NCI-H1048 (cell line): ENCODE measurements at places on chromosomes 16 and 17.

- DNase-seq: no peak
Measured at GRCh38 chr17:30238387-30239088, 3.0 kb upstream of the SLC6A4 start.

DNA sequence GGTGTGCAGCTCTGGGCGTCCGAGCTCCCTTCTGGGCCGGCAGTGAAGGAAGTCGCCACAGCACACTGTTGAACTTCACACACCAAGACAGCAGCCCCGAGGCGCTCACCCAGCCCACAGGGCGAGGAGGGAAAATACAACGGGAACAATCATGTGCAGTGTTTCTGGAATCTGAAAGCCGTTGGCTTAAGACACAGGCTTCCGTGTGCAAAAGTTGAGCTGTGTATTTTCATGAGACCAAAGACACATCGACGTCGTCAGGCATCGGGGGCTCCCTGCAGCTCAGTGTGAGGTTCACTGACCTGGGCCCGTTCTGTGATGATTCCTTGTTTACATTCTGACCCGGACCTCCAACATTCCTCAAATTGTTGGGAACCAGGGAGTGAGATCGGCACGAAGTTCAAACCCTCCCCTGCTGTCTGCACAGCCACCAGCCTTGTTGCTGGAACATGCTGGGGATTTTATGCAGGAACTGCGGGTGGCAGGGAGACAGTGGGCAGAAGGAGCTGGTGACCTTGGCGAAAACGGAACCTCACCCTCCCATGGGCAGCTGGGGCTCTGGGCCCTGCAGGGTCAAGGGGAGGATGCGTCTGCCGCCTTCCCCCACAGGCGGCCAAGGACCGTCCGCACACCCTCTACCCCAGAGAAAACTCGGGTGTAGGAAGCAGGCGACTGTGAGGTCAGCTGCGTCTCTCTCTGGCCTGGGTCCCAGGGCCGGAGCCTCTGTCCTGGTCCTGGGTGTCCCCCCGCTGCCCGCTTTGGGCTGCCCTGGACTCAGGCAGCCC is 72.2 kb downstream of the METRNL start:
- DNase-seq: no peak

DNA sequence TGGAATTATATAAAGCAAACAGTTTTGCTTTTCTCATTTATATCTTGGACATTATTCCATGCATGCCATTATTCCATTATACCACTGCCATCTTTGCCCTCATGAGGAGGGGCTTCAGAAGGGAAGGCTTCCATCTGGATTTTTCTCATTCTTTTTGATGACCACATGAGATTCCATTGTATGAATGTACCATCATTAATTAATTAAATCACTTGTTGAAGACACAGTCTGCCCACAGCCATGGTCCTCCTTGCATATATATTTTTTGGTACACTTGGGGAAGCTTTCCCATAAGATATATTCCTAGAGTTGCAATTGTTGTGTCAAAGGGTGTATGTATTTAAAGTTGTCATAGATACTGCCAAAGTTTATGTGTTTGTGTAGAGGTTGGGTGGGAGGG is 7.1 kb downstream of the ARL4D start:
- no peak for DNase-seq

GRCh38 chr16:67535201-67535600 is 6.6 kb downstream of the RIPOR1 start:
- DNase-seq: no peak

DNA sequence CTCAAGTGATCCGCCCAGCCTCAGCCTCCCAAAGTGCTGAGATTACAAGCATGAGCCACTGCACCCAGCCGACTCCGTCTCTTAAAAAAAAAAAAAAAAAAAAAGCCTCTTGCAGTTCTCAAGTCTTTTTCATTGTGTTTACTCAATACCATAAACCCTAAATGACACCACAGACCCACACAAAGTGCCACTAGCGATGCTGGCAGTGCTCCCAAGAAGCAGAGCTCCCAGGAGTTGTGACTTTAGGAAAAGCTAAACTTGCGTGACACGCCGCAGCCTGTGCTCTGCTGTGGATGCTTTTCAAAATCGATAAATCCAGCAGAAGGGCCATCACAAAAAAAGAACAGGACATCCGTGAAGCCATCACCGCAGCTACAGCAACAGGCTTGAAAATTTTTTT is 114.7 kb downstream of the ANKRD11 start:
- DNase-seq: no peak

- DNase-seq: no peak
Measured at GRCh38 chr17:75003070-75003956, 9.2 kb upstream of the MRPL58 start.

- DNase-seq: no peak
Measured at GRCh38 chr17:52027620-52028295, 130.8 kb downstream of the CA10 start.

DNA sequence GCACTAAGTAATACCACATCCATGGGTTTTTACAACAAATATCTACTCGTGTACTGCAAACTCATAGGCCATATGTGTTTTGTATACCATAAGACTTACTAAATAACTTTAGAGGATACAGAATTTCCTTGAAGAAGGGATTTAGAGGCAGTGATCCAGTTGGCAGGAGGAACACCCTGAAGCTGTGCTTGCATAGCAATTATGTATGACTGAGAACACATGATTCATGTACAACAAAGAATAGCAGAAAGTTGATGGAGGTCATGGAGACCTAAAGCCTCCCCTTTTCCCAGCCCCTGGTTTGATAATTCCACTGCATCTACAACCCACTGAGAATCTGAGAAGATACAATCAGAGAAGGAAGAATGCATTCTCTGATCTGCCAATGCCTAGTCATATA is 83.8 kb upstream of the PMFBP1 start:
- DNase-seq: no peak

- no peak for DNase-seq
Measured at GRCh38 chr16:13414154-13414553, 505.8 kb upstream of the ERCC4 start.

- no peak for DNase-seq
Measured at GRCh38 chr17:47992216-47992615, 21.3 kb downstream of the CDK5RAP3 start.

GRCh38 chr17:56699186-56699894 is 105.8 kb downstream of the NOG start:
- no peak for DNase-seq

DNA sequence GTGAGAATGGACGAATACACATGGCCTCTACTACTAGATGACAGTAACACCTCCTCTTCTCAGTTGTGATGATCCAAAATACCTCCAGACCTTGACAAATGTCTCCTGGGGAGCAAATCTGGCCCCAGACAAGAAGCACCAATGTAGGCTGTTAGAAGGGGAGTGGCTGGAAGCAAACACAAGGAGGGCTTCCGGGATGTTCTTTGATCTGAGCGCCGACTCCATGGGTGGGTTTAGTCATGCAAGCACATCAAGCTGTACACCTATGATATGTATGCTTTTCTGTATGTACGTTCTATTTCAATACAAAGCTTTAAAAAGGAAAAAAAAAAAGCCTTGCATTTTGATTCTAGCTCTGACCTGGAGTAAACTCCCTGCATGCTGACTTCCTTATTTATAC is 61.4 kb downstream of the ARHGAP17 start:
- DNase-seq: no peak

GRCh38 chr17:21678393-21679081 is 13.8 kb upstream of the KCNJ18 start:
- DNase-seq: no peak

GRCh38 chr17:17570798-17571716 is 20.5 kb downstream of the PEMT start:
- DNase-seq: no peak

DNA sequence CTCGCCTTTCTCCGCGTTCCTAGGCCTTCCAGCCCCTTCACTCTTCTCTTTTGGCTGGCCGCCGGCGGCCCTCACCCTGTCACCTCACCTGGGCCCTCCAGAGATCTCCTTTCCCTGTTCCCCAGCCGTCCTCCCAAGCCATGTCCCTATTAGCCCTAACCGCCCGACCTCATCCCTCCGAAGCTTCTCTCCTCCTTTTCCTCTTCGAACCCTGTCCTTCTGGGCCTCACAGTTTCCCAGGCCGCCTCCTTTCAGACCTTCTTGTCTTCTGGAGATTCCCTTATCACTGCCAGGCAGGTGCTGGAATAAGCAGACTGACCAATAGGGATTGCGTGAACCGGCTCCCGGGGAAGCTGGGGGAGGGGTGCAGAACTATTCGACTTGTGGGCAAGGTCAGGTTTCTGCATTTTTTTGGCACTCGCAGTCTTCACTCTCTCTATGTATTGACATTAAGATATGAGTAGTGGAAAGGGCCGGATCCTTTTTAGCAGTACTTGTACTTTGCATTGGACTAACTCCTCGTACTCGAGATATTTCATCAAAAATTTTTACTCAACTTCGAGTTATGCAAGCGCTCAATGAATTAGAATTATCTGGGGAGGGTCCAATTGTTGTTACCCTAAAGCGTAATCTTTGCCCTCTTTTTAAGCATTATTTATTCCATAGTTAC is 690 bp downstream of the RHOT1 start:
- no peak for DNase-seq

DNA sequence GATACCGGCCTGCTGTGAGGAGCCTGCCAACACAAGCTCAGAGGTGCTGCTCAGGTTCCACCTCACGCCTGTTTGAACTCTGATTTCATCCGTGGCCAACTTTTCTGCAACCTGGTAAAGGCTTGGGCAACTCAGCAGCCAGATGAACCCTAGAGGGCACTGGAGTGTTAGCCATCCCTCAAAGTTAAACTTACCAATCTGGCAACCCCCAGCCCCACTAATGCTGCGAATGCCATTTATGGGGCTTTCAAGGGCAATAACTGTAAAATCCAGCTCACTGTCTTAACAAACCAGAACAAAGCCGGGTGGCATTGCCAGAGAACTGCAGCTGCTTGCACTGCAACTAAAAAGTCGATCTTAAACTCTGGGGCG is 105.5 kb downstream of the AXIN2 start:
- DNase-seq: no peak

DNA sequence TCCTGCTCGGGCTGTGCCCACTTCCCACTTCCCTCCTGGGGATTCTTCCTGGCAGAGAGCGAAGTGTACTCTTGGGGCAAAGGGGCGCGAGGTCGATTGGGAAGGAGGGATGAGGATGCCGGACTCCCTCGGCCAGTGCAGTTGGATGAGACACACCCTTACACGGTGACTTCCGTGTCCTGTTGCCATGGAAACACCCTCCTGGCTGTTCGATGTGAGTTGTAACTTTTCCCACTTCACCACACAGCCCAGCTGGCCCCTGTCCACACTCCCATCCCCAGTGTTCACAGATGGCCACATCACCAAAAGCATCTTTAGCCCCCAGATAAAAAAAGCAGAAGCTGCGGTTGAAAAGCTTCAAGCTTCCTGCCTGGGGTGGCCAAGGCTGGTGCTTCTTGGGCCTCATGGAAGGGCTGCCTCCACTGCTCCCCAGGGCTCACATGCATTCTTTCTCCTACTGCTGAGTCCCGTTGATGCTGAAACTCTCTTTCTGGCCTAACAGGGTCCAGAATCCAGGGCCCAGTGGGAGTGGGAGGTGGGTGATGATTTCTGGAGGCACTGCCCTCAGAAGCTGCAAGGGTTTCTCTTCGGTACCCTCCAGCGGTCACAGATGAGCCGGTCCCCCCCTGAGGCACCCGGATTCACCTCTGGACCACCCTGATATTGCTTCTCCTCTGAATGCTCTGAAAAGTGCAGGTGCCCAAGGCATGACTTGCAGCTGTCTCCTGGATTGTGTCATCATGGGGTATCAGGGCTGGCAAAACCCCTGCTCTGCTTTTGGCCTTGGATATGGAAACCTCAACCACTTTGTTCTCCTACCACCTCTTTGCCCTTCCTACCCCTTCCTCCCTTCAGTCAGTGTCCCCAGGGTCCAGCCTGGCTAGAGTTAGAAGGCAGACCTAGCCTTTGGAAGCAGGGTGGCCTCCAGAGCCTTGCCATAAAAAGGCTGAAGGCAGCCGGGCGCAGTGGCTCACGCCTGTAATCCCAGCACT is 2.2 kb upstream of the TRAF4 start:
- DNase-seq: no peak

GRCh38 chr16:4920826-4921225 is 16.1 kb downstream of the PPL start:
- DNase-seq: no peak

DNA sequence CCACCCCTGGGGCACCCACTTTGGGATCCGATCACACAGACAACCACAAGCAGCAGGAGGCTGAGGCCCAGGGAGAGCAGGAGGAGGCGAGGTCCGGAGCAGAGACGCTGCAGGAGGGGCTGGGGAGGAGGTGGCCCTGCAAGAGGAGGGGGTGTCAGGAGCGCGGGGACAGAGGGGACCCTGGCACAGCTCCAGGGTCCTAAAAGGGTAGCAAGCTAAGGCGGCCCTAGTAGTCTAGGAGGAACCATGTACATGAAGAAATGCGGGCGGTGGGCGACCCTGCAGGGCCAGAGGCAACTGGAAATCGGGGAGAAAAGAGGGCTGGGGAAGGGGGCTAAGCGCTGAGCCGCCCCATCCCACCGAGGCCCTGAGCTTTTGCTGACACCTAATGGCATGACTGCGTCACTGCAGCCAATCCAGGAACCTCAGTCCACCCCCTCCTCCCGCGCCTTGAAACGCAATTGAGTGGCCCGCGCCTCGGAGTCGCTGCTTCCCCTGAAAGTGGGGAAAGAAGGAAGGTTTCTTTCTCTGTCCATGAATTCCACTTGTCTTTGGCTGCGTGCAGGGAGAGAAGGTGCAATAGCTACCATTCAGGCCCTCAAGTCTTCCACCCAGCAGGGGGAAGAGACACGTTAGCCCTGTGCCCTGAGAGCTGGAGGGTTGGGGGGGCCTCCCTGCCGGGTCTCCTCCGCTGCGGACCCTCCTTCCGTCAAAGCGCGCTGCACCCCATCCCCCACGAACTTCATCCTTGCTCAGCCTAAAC is 1.8 kb downstream of the ASGR1 start:
- DNase-seq: peak; percentile 16

DNA sequence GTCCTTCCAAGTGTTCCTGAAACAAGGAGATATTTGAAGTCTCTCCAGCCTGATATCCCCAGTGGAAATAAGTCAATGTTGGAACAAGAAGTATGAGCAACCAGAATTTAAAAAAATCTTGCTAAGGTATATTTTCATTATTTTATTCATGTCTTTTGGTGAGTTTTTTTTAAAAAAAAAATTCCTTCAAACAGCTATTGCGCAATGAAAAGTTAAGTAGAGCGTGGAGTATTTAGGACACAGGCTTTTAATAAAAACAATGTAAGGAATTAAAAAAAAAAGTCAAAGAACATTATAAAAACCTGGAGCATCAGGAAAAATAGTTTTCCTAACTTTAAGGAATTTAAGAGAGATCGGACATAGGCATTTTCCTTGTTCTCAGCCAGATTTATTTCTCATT is 940.4 kb downstream of the KCNJ2 start:
- DNase-seq: no peak

DNA sequence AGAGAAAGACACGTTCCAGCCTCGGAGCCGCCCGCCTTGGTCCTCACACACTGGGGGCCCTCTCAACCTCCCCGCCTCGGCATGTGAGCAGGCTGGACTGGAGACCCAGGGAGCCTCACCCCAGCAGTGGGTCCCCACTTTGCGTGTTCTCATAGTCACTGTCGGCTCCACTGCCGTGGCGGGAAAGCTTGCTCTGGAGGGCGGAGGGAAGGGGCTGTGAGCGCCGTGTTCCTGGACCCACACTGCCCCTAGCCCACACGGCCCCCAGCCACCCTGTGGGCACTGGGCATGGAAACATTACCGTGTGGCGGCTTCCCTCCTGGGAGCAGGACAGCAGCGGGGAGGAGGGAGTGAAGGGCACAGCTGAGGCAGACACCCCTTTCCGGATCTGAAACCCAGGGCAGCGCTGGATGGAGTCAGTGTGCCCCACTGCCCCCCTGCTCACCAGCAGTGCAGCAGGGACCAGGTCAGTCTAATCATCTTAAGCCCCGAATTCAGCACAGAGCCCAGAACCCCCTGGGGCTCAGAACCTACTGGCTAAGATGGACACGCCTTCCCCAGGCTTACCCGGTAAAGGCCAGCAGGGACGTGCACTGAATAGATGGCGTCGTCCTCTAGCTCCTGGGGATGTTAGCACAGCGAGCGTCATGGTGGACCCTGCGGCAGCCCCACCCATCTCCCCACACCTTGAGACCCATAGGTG is 7.2 kb downstream of the TP53I13 start:
- DNase-seq: no peak
